ENCODE measurements at places on chromosomes 7 and 10.

DNA sequence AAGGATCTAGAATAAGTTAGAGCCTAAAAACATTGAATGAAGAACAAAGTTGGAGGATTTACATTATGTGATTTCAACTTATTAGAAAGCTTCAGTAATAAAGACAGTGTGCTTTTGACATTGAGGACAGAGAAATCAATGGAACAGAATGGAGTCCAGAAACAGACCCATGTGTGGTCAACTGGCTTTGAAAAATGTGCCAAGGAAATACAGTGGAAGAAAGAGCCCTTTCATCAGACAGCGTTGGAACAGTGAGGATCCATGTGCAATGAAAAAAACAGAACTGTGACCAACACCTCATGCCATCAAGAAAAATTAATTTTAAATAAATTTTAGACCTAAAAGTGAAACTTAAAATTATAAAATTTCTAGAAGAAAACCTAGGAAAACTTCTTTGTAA is 50.6 kb upstream of the LRRC18 start:
- H3K27ac ChIP-seq: no peak overlapping the region
- DNase-seq: no peak
- no peak overlapping the region for H3K4me3 ChIP-seq
- no peaks in the 10 kb centered on the region for H3K36me3 ChIP-seq

DNA sequence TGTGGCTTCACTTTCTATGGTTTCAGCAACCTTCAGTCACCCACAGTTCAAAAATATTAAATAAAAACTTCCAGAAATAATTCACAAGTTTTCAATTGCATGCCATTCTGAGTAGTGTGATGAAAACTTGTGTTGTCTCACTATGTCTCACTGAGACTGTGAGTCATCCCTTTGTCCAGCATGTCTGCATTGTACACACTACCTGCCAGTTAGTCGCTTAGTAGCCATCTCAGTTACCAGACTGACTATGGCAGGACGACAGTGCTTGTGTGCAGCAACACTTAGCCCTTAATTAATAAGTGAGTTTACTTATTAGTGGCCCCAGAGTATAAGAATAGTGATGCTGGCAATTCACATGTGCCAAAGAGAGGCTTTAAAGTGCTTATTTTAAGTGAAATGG is 22.5 kb downstream of the CCDC186 start:
- H3K27me3 ChIP-seq: no peaks in the 10 kb centered on the region
- H3K4me1 ChIP-seq: no peaks in the 10 kb centered on the region
- H3K4me3 ChIP-seq: no peak overlapping the region
- no peak for DNase-seq
- peaks cover 27% of the 10 kb centered on the region for H3K36me3 ChIP-seq

GRCh38 chr7:6182993-6183392 is 89.4 kb downstream of the CYTH3 start:
- peaks cover 3% of the 10 kb centered on the region for H3K27me3 ChIP-seq
- no peak overlapping the region for H3K27ac ChIP-seq
- no peaks in the 10 kb centered on the region for H3K4me1 ChIP-seq
- H3K4me3 ChIP-seq: no peak overlapping the region
- DNase-seq: no peak

GRCh38 chr7:70068531-70068930 is 470.3 kb downstream of the AUTS2 start:
- H3K4me1 ChIP-seq: no peaks in the 10 kb centered on the region
- no peaks in the 10 kb centered on the region for H3K36me3 ChIP-seq
- no peak overlapping the region for H3K4me3 ChIP-seq
- DNase-seq: no peak

DNA sequence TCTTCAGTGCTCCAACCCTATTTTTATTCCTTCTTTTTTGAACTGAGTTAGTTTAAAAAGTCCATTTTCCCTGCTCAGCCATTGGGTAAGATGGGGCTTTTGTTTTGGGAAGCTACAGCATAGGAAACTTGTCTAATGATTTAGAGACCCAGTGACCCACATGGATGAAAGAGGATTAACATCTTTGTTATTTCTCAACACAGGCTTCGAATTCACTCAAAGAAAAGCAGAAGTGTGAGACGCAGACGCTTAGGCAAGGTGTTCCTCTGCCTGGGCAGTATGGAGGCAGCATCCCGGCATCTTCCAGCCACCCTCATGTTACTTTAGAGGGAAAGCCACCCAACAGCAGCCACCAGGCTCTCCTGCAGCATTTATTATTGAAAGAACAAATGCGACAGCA is 152.0 kb downstream of the HDAC9 start:
- no peaks in the 10 kb centered on the region for H3K36me3 ChIP-seq
- DNase-seq: no peak
- H3K27me3 ChIP-seq: no peaks in the 10 kb centered on the region
- H3K4me1 ChIP-seq: no peaks in the 10 kb centered on the region

- no peaks in the 10 kb centered on the region for H3K36me3 ChIP-seq
- peaks cover 5% of the 10 kb centered on the region for H3K4me1 ChIP-seq
- H3K4me3 ChIP-seq: peak overlapping the region; percentile 86
- H3K27ac ChIP-seq: peak overlapping the region; percentile 73
- H3K27me3 ChIP-seq: peaks cover 28% of the 10 kb centered on the region
Observed at GRCh38 chr7:65269150-65269856, 104.4 kb upstream of the ZNF92 start.

GRCh38 chr10:110504111-110504735 is 6.5 kb downstream of the DUSP5 start:
- H3K4me1 ChIP-seq: peaks cover 91% of the 10 kb centered on the region
- H3K4me3 ChIP-seq: peak overlapping the region; percentile 90
- no peaks in the 10 kb centered on the region for H3K27me3 ChIP-seq

All from T-helper 2 cell treated with Interferon-gamma antibody and Interleukin-4, amounts not matched to agents 5 μg/mL and 100 μg/mL, for 36 hours (primary cell).